ENCODE measurements at places on chromosomes 2 and 18. TPM values are rescaled to one million over a fixed set of nuclear protein-coding genes. Genes with fewer than 3 reads are reported as not detected.

Gene HES6
- total RNA-seq: 14.3 TPM

Gene GKN2
- not detected for total RNA-seq

Gene CEP192
- total RNA-seq: 47.3 TPM

Gene ATP9B
- total RNA-seq: 71.7 TPM

Gene RHBDD1
- total RNA-seq: 128 TPM

Gene NT5C1B
- total RNA-seq: not detected

Gene SERPINB5
- total RNA-seq: not detected

- H3K27me3 ChIP-seq: no peaks in the 10 kb centered on the region
- no peaks in the 10 kb centered on the region for H3K4me1 ChIP-seq
- no peak overlapping the region for H3K27ac ChIP-seq
- no peak for DNase-seq
- no peaks in the 10 kb centered on the region for H3K36me3 ChIP-seq
Measured at GRCh38 chr2:40165509-40165844, 286.4 kb downstream of the SLC8A1 start.

- peak; percentile 94 for DNase-seq
- H3K4me3 ChIP-seq: peak overlapping the region; percentile 37
- H3K27me3 ChIP-seq: no peaks in the 10 kb centered on the region
- H3K27ac ChIP-seq: peak overlapping the region; percentile 87
- H3K36me3 ChIP-seq: no peaks in the 10 kb centered on the region
Measured at GRCh38 chr2:234425639-234426603, 71.0 kb downstream of the ARL4C start.

DNA sequence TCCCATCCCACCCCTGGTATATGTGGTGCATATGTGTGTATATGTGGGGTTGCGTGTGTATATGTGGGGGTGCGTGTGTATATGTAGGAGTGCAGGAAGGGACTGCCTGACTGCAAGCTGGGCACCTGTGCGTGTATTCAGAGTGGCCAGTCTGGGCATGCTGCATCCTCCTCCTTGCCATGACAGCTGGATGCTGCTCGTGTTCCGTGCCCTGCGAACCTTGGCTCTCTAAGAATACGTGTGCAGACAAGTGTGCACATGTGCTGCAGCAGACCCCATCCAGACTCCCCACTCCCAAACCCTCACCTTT, 222.1 kb downstream of the CELF4 start:
- H3K27ac ChIP-seq: no peak overlapping the region
- H3K4me3 ChIP-seq: no peak overlapping the region
- H3K4me1 ChIP-seq: no peaks in the 10 kb centered on the region
- H3K27me3 ChIP-seq: no peaks in the 10 kb centered on the region
- no peak for DNase-seq

- H3K27ac ChIP-seq: no peak overlapping the region
- peaks cover 17% of the 10 kb centered on the region for H3K4me1 ChIP-seq
- H3K36me3 ChIP-seq: no peaks in the 10 kb centered on the region
- no peak overlapping the region for H3K4me3 ChIP-seq
- no peaks in the 10 kb centered on the region for H3K27me3 ChIP-seq
Measured at GRCh38 chr2:46717344-46718121, 198.1 kb downstream of the MCFD2 start.

GRCh38 chr2:134636714-134637113, 82.1 kb downstream of the TMEM163 start:
- no peak for DNase-seq
- H3K36me3 ChIP-seq: no peaks in the 10 kb centered on the region
- no peak overlapping the region for H3K27ac ChIP-seq
- no peak overlapping the region for H3K4me3 ChIP-seq
- H3K4me1 ChIP-seq: peaks cover 6% of the 10 kb centered on the region

DNA sequence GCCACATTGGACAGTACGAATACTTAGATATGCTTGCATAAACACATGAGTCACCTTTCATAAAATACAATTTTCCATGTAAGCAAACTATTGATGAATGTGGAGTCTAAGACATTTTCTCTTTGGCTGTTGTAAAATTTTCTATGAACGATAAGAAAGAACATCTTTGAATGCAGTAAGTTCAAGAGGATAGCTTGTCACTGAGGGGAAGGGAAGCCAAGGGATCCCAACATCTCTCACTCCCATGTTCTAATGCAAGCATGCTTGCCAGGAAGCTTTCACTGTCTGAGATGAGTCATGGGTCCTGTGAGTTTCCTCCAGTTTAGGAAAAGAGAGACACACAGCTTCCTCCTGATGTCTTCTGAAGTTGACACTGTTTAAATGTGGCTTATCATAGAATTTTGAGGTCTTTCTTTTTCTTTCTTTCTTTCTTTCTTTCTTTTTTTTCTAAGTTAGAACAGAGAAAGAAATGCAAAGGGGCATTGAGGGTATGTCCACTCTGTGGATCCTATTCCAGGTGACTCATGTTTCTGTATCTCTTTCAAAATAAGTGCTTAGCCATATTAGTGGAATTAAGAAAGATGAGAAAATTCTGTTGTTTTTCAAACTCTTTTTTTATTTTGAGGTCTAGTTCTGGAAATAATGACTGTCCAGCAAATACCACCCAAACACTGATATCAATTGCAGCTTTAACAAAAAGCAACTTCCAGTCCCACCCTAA, 146.6 kb downstream of the RDH14 start:
- no peak overlapping the region for H3K27ac ChIP-seq
- H3K4me1 ChIP-seq: no peaks in the 10 kb centered on the region
- no peaks in the 10 kb centered on the region for H3K36me3 ChIP-seq
- DNase-seq: no peak
- no peak overlapping the region for H3K4me3 ChIP-seq

DNA sequence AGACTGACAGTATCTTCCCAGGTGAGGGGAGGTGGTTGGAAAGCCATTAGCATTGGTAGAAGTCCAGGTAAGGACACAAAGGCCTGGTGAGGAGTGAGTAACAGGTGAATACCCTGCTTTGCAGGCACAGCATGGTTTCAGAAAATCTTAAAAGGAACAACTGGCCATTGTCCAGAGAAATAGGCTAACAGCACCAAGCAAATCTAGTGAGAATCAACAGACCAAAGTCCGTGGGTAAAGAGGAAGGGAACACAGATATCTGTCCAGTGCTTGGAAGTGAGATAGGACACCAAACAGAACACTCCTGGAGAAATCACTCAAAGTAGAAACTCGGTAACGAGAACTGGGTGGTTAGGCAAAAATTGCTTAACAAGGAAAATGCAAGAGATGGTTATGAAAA, 88.8 kb upstream of the RPRM start:
- H3K4me3 ChIP-seq: no peak overlapping the region
- no peaks in the 10 kb centered on the region for H3K36me3 ChIP-seq
- no peak for DNase-seq
- no peaks in the 10 kb centered on the region for H3K27me3 ChIP-seq
- no peak overlapping the region for H3K27ac ChIP-seq

DNA sequence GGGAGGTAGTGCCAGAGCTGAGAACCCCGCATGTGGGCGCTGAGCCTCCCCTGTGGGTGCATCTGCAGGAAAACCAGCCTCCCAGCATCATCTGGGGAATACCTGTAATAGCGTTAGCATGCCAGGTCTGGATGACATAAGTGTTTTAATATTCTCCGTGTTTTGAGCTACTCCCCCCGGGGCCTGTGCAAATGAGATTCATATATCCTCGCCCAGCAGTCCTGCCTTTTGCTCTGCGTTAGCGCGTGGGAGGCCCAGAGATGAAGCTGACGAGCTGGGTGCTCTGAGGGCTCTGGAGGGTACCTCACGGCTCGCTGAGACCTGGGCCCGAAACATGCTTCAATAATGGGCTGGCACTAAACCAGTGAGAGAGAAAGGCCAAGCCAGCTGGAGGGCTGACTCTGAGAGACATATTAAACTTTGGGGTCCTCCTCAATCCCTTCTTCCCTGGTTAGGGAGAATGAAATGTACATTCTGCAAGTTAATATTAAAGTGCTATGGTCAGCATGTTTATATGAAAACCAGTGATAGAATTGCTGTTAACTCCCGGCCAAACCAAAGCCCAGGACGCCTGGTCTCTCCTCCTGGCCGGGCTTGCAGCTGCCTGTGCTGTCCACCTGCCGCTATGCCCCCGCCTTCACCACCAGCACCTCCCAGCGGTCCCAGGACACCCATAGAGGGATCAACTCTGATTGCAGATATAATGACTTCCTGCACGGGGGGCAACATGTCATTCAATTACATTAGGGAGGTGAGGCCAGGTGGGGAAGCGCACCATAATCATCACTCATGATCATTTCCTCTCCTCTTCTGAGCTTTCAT, 77.0 kb downstream of the EDAR start:
- no peak overlapping the region for H3K27ac ChIP-seq
- H3K4me1 ChIP-seq: no peaks in the 10 kb centered on the region
- no peaks in the 10 kb centered on the region for H3K36me3 ChIP-seq
- DNase-seq: no peak

DNA sequence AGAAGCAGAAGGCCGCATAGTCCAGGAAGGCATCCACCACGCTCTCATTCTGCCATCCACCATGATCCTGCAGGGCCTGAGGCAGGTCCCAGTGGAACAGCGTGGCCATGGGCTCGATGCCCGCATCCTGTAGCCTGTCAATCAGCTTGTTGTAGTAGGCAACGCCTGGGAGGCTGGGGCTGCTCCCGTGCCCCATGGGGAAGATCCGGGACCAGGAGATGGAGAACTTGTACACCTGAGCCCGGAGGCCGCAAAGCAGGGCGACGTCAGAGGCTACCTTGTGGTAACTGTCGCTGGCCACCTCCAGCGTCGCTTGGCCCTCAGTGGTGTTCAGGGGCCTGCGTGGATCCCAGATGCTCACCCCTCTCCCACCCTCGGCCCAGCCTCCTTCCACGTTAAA, 19.5 kb downstream of the LCT start:
- H3K27ac ChIP-seq: no peak overlapping the region
- DNase-seq: no peak
- no peak overlapping the region for H3K4me3 ChIP-seq
- no peaks in the 10 kb centered on the region for H3K36me3 ChIP-seq
- no peaks in the 10 kb centered on the region for H3K27me3 ChIP-seq

GRCh38 chr2:12284487-12284886, 432.2 kb upstream of the TRIB2 start:
- no peak overlapping the region for H3K27ac ChIP-seq
- peaks cover 9% of the 10 kb centered on the region for H3K4me1 ChIP-seq
- no peaks in the 10 kb centered on the region for H3K27me3 ChIP-seq
- H3K4me3 ChIP-seq: no peak overlapping the region
- no peak for DNase-seq
- H3K36me3 ChIP-seq: no peaks in the 10 kb centered on the region

- H3K36me3 ChIP-seq: no peaks in the 10 kb centered on the region
- no peaks in the 10 kb centered on the region for H3K4me1 ChIP-seq
- DNase-seq: no peak
- H3K27ac ChIP-seq: no peak overlapping the region
Measured at GRCh38 chr2:227677928-227678327, 11.3 kb downstream of the SCYGR5 start.

GRCh38 chr18:75154259-75154658, 54.7 kb downstream of the PTGR3 start:
- H3K27me3 ChIP-seq: peaks cover 4% of the 10 kb centered on the region
- no peak overlapping the region for H3K4me3 ChIP-seq
- H3K4me1 ChIP-seq: no peaks in the 10 kb centered on the region

DNA sequence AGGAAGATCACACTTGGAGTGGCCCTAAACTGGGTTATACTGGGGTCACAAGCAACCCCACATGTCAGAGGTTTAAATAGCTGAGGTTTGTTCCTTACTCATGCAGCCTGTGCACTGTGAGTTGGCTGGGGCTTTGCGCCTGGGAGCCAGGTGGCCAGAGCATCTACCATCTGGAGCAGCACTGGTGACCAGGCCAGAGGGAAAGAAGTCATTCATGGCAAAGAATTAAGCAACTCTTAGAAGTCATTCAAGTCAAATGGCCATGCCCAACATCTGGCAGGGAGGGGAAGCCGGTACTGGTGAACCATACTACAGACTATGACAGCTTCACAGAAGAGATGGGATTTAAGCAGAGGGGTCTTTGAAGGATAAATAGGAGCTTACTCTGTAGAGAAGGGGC, 90.7 kb downstream of the POLR1A start:
- peak overlapping the region; percentile 80 for H3K27ac ChIP-seq
- H3K4me3 ChIP-seq: no peak overlapping the region
- no peaks in the 10 kb centered on the region for H3K27me3 ChIP-seq
- DNase-seq: no peak
- H3K4me1 ChIP-seq: peaks cover 64% of the 10 kb centered on the region

GRCh38 chr18:34767601-34768027, 57.5 kb downstream of the DTNA start:
- DNase-seq: no peak
- no peaks in the 10 kb centered on the region for H3K4me1 ChIP-seq
- no peak overlapping the region for H3K27ac ChIP-seq
- H3K36me3 ChIP-seq: no peaks in the 10 kb centered on the region
- H3K4me3 ChIP-seq: no peak overlapping the region
- no peaks in the 10 kb centered on the region for H3K27me3 ChIP-seq

DNA sequence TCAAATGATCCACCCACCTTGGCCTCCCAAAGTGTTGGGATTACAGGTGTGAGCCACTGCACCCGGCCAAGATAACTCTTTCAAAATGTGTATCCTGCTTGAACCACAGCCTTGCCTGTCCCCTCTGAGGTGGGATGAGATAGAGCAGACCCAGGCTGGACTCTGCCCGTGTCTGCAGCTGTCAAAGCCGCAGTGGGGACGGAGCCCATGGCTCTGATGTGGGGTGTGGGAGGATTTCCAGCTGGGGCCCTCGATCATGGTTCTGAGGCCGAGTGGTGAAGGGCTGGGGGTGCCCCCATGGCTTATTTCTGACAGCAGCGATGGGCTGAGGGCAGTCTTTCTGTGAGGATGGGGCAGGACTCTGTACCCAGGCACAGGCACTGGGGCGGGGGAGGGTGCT, 104.5 kb downstream of the DGKD start:
- no peaks in the 10 kb centered on the region for H3K4me1 ChIP-seq
- peaks cover 96% of the 10 kb centered on the region for H3K36me3 ChIP-seq
- no peak overlapping the region for H3K4me3 ChIP-seq
- no peak overlapping the region for H3K27ac ChIP-seq

DNA sequence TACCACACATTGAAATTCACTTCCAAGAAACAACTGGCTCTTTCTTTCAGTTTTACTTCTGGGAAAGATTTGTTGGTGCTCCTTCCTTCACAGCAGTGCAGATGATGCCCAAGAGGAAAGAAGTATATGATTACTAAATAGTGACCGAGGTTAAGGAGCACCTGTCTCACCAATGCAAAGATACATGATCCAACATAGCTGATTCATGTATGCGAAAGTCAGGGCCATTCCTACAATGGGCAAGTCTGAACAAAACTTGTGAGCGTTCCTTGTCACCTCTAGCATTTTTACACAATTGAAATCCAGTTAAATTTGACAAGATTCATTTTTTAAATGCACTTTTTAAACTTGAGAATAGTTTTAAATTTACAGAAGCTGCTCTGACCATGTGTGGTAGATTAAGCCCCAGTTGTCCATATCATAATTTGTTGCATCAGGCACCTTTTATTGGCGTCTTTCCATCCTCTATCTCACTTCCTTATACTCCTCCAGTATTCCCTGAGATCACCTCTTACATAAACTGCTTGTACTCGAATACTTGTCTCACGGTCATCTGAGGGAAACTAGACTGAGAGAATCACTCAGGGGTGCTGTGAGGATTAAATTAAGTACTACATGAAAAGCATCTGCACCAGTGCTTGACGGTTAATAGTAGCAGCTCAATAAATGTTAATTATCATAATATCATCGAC, 438.8 kb upstream of the CDH20 start:
- H3K27me3 ChIP-seq: no peaks in the 10 kb centered on the region
- no peaks in the 10 kb centered on the region for H3K36me3 ChIP-seq
- no peak for DNase-seq
- H3K27ac ChIP-seq: no peak overlapping the region
- H3K4me3 ChIP-seq: no peak overlapping the region
